ENCODE measurements at places on chromosomes 16 and 17.

DNA sequence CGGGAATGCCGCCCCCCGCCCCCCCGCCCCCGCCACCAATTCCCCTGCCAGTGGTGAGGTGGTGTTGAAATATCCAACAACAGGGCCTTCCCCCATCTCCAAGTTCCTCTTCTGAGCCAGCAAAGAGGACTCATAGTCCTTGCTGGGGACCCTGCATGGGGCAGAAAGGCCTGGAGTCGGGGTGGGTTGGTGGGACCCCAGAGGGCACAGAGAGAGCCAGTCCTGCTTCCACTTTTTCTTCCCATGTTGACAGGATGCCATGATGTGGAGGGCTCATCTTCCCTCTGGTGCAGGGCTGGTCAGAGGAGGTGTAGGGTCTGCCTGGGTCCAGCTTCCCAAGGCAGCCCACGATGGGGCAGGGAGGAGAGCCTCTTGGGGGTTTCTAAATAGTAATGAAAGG, 49.0 kb upstream of the PIK3R6 start:
- DNase-seq, result no peak

- no peak for DNase-seq
These were observed 143.0 kb upstream of the ZFHX3 start for GRCh38 chr16:73190688-73191659.

GRCh38 chr16:89143201-89143741, 28.3 kb upstream of the CDH15 start:
- DNase-seq, result no peak

DNA sequence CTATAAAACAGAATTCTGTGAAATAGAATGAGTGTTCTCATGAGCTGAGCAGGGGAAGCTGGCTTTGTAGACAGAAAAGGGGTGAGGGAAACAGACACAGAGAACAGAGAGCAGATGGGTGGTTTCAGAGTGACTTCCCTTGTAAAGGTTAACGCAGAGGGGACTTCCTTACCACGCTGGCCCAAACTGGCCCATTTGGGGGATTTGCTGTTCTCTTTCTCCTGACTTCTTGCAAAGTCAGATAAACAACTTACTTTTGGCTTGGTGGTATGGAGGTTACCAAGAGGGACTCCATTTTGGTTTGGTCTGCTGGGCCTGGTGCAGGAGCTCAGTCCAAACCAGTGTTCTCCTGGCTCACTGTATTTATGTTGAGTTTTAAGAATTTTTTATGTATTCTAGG, 48.4 kb downstream of the SEC14L1 start:
- DNase-seq, result no peak

DNA sequence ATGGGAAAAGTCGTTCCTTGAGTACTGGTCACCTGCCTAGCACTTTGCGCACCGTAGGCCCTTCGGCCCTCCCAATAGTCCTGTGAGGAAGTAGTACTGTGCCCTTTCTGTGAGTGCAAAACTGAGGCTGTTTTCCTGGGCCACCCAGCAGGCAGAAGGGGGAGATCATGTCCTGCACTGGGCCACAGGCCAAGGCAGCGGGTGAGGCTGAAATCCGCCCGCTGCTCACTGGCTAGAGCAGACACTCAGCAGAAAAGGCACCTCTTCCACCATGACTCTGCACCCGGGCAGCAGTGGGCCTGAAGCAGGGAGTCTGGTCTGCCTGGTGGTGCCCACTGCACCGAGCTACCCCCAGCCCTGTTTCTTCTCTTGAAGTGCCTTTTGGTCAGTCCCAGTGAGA, 20.2 kb downstream of the METTL22 start:
- DNase-seq, result no peak

DNA sequence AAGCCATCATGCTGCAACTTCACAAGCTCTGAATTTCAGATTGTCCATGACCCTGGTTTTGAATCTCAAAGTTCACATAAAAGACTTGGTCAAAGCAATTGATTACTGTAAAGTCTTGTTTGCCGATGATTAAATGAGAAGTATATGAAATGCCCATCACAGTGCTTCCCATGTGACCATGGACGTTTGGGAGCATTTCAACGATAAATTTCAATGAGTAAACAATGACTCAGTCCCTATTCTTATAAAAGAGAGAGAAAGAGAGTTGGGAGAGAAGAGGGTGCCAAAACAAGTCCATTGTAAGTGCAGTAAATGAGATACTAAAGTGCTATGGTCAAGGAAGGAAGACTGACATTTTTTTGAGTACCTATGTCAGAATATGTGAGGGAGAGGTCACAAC, 276.9 kb downstream of the SOX9 start:
- no peak for DNase-seq

- no peak for DNase-seq
These were observed 7.6 kb downstream of the SNN start for GRCh38 chr16:11675561-11676511.

- DNase-seq, result no peak
These were observed 41.5 kb downstream of the ZFPM1 start for GRCh38 chr16:88494335-88495154.

DNA sequence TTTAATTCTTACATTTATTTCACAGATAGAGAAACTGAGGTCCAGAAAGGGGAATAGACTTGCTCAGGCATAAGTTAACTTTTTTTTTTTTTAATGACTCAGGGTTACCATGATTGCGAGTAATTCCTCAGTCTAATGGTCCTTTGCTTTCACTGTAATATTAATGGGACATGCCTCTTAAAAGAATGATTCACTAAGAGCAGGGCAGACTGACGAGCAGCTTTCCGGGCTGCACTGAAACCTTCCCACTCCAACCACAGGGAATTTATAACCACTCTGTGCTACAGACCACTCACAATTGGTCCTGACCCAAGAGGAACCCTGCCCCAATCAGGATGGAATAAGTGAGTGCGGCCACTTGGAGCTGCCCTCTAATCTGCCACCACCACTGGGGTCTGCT, 5.7 kb downstream of the HOXB2 start:
- no peak for DNase-seq

DNA sequence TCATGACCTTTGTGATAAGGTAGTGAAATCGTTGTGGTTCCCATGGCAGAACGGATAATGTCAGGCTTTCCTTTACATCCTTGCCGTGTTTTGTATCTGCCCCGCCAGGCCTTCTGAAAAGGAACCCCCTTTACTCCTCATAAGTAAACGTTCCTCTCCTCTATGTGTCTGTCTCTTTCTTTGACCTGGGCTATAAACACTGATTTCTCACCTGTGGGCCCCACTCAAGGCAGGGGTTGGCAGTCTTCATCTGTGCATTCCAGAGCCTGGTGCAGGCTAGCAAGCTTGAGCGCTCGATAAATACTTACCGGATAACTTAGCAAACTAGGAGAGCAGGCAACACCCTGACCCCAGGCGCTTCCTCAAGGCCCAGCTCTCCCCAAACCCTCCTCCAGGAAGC, 7.3 kb upstream of the HAP1 start:
- no peak for DNase-seq

GRCh38 chr17:740240-741017, 8.0 kb downstream of the TLCD3A start:
- no peak for DNase-seq

- no peak for DNase-seq
These were observed 25.7 kb downstream of the ARHGAP23 start for GRCh38 chr17:38453951-38454421.

- DNase-seq, result no peak
These were observed 289.6 kb downstream of the WWOX start for GRCh38 chr16:78389009-78389498.

GRCh38 chr16:57785385-57785784, 16.9 kb downstream of the KIFC3 start:
- no peak for DNase-seq

GRCh38 chr17:34556384-34556783, 23.0 kb upstream of the TMEM132E start:
- DNase-seq, result no peak

DNA sequence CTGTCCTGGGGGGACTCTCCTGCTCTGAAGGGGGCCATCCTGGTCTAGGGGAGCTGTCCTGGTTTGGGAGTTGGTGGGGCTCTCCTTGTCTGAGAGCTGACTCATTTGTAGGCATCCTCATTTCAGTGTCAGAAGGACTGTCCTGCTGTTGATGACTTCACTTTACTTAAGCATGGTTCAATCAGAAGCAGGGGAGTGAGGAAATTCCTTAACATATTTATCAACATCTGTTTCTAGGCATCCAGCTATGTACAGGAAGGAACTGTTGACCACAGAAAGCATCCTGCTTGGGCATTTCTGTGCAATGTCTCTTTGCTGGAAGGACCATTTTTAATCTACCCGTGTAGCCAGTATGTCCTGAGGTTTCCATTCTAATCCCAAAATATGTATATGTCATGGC, 502.7 kb upstream of the HSBP1 start:
- DNase-seq, result no peak

DNA sequence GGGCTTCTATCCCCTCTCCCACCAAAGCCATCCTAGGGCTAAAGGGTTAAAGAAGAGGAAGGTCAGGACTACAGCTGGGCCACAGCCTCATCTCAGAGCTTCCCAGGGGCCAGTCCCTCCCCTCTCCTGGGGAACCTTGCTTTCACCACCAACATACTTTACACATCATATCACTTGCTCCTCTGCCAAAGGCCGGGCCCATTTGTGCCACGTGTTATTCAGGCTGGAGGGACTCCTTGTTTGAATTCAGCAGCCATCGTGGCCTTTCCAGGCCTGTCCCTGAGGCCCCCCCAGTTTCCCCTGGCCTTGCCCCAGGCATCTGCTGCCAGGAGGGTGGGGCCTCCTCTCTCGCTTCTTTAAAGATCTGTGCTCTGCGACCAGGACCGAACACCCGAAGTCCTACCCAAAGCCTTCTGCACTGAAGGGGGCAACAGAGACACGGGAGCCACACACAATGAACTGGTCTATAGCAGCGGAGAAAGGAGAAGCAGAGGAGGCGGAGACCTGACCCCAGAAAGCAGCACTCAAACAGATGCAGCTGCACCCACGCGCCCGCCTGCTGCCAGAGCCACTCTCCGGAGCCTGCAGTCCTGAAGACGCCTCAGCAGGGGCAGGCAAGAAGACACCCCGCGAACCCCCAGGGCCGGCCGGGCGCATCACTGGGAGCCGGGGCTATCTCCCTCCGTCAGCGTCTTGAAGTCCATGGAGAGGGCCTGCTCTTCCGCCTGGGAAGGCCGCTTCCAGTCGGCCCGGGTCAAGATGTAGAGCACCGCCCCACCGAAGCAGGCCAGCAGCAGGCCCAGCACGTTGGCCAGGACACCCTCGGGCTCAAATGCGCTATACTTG, 12.1 kb downstream of the CYB561 start:
- DNase-seq, result peak; percentile 92

DNA sequence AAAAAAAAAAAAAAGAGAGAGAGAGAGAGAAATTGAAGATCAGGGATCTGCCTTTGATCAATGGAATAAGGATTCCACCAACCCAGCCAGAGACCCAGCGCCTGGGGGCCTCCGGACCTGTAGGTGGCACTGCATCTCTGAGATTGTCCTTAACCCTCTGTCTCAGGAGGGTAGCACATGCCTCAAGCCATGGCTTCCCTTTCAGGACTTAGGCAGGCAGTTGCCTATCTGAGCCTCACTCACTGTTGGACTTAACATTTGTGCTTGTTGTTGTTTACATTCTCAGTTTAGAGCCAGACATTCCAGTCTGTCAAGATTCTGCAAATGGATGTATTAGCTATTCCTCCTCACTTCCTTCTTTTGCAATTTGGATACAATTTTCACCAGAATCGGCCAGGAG, 5.1 kb upstream of the SCNN1B start:
- DNase-seq, result no peak

- DNase-seq, result no peak
These were observed 41.6 kb upstream of the GSE1 start for GRCh38 chr16:85571563-85571812.

DNA sequence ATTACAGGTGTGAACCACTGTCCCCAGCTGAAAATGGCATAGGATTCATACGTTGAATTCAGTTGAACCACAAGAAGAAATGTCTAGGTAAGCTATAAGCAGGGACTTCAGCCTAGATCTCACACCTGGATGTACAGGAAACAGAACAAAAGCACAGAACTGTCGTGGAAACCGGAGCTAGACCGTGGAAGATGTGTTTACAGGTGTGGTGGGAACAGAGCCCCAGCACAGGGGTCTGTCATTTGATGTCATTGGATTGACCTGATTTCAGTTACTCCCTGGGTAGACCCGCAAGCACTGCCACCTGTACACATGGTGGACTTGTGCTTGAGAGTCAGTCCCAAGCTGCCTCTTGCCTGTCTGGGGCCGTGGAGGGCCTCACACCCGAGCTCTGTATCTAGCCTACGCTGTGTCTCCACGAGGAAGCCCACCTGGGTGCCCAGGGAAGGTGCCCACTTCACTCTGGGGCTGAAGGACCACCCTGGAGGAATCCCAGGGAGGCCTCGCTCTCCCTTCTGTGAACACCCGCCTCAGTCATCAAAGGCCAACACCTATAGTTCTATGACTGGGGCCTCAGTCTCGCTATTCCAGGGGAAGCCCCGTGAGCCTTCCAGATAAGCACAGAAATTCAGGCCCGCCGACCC, 32.2 kb upstream of the MLKL start:
- DNase-seq, result no peak

GRCh38 chr17:45852535-45853297, 8.0 kb downstream of the SPPL2C start:
- DNase-seq, result peak; percentile 85

DNA sequence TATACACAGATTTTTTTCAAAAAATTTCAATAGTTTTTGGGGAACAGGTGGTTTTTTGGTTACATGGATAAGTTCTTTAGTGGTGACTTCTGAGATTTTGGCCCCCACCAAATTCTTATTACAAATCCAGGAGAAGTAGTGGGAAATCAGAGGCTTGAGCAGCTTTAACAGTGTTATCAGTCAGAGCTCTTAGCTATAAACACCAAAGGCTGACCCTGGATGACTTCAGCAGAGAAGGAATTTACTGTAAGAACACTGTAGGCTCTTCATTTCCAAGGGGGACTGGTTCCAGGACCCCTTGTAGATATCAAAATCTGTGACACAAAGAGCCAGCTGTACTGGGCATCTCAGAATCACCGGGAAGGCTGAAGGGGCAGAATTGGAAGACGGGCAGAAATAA, 17.8 kb downstream of the MPHOSPH6 start:
- no peak for DNase-seq

DNA sequence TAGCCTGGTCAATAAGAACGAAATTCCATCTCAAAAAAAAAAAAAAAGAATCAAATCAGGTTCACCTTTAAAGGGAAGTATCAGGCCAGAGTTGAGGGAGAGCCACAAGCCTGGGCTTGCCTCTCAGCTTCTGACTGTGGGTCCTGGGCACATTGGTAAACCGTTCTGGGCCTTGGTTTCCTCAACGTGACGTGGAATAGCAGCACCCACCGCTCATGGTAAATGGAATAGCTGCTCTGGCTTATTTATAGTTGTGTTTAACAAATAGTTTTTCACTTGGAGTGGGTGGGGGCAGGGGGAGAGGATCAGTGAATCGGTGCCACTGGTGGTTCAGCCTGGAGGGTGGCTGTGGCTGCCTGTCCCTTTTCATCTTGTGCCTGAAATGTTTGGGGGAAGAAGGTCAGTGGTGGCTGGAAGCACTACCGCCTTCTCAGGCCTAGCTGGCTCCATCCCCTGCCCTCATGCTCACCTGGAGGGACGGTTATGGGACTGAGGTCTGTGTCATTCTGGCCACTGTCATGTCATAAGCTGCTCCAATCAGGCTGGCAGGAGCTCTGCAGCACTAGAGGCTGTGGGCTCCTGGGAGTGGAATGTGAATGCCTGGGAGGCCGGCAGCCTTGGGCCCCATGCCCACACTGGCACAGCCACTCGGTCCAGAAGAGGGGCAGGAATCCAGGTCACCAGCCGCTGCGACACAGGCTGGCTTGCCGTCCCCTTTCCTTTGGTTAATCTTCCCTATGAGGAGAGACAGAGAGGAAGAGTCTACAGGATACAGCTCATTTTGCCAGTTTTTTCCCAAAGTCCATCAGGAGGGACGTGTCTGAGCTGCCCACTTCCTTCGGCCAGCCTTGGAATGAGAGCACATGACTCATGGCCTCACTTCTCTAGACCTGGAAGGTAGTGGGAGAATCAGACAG, 27.0 kb downstream of the CCR7 start:
- no peak for DNase-seq

All from tibial nerve (tissue), 4 donors.